Adipocyte (in vitro differentiated cells): ENCODE measurements at places on chromosomes 1 and 21.

DNA sequence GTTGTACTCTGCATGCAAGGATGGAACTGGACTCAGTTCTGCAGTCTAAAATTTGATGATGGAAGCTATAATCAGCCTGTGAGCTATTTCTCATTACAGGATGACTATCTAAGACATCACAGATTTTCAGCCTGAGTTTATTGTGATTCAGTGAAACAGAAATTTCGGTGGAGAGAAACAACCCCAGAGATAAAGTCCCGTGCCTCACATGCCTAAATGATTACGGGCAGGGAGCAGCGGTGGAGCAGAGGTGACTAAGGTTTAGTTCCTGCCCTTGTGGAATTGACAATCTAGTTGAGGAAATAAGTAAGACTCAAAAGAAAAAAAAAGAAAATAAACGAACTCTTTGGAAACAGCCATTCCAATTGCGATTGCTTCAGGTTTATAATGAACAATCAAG is 96.9 kb downstream of the GRIK3 start:
- no peak for DNase-seq

GRCh38 chr1:153533689-153534201 is 2.0 kb downstream of the S100A6 start:
- peak; percentile 75 for DNase-seq

GRCh38 chr1:169550294-169550693 is 36.0 kb downstream of the F5 start:
- peak; percentile 57 for DNase-seq

DNA sequence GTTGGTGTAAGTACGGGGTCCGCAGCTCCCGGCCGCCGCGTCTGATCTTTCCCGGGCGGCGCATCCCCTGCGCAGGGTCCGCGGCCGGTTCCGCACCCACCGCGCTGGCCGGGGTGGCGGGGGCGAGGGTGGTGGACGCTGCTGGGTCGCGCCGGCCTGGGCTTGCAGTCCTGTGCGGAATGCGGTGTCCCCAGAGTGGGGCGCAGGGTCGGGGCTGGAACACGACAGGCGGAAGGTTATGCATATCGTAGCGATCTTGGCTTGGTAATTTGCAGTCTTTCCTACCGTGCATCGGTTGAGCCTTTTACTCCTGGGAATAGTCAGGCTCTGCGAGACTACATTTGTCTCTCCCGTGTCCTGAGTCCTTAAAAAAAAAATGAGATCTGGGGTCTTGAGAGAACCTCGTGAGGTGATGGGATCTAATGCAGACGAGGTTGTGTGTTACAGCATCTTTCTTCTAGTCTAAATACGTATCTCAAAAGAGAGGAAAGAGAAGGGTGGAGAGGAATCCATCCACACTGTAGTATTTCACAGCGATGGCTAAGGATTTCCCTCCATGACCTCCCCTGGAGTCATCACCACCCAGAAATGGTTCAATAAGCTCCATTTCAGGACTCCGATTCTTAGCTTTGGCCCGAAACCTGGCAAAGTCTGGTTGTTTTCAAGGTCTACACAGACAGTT is 572 bp downstream of the ATP1B1 start:
- DNase-seq: peak; percentile 50

DNA sequence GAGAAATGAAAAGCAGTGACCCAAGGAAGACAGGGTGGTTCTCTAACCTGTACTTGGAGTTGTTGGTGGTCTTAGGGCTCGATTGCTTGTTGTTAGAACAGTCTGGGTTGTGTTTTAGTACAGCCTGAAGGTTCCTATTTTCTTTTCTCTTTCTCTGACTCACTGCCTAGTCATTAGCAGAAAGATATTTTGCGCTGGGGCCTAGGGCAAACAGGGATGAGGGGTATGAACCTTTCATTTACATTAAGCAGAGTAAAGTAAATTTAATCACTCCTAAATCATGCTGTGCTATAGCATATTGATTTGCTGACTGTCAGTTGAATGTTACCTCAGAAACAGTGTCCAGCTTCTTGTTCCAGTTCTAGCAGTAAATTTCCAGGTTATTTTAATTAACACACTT is 197.2 kb downstream of the RWDD3 start:
- DNase-seq: no peak

DNA sequence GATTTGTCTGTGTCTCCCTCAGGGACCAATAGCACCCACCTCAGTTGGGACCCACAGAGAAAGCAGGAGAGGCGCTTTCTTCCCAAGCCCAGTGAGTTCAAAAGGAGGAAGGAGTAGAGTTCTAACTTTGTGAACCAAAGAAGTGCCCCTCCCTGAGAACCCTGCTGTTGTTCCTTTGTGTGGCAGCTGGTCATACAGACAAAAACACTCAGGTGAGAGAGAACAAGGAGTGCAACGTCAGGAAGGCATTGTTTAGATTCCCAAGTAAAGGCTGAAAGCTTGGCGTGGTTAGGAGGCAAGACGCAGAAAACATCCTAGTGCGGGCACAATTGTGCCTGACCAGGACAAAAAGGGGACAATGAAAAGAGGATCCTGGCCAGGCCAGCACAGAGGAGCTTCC is 654.6 kb downstream of the KIF26B start:
- no peak for DNase-seq

- no peak for DNase-seq
Observed at GRCh38 chr1:47533793-47534328, 96.0 kb downstream of the FOXD2 start.

DNA sequence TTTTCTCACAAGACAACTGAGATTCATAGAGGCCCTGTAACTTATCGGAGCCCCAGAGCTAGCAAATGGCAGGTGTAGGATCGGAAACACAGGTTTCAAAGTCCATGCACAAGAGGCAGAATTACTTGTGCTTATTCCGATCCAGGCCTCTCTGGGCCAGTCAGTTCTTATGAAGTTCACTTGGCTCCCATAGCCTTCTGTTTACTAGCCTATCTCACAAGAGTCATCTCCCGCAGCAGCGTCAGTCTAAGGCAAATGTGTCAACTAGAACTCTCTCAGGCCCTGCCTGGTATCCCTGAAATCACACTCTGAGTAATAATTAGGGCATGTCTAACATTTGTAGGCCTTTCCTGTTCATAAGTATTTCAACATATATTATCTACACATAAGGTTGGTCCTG is 43.3 kb downstream of the PHC2 start:
- DNase-seq: peak; percentile 48

DNA sequence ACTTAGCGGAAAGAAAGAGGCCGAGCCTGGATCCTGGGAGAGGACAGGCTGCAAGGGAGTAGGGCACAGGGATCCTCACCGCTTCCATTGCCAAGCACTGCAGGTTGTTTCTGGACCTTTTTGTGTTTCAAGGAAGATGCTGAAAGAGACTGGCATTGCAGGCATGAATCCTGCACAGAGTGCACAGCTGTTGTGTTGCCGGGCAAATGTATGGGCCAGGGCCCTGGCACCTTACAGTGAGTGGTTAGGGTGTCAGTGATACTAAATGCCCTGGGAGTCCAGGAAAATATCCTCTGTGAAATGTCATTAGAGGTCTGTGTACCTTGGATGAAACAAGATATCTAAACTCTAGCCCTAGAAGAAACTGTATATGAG is 145.5 kb upstream of the FGGY start:
- DNase-seq: no peak

DNA sequence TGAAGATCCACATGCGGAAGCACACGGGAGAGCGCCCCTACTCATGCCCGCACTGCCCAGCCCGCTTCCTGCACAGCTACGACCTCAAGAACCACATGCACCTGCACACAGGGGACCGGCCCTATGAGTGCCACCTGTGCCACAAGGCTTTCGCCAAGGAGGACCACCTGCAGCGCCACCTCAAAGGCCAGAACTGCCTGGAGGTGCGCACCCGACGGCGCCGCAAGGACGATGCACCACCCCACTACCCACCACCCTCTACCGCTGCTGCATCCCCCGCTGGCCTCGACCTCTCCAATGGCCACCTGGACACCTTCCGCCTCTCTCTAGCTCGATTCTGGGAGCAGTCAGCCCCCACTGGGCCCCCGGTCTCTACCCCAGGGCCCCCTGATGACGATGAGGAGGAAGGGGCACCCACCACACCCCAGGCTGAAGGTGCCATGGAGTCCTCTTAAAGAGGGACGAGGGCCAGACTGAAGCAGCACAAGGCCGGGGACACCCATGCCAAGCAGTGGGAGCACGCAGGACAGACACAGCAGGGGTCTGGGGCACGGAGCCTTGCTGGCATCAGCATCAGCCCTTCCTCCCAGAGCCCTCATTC is 13.7 kb downstream of the ZBTB7B start:
- DNase-seq: no peak

DNA sequence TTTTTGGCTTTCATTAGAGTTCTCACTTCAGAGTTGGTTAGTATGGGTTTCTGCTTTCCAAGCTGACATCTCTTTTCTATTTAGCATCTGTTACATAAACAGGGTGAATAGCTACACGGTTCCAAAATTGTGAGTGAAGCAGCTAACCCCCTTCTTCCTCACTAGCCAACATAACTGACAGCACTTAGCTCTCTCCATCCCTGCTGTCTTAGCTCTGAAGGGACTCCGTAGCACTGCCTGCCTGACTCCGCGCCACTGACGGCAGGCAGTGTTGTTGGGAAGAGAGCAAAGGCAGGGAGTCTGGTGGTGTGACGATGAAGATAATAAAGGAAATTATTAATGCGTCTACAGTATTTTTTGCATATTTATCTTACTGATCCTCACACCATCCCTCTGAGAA is 247.0 kb downstream of the PTBP2 start:
- peak; percentile 10 for DNase-seq

GRCh38 chr1:45205910-45206721 is at the start of gene ZSWIM5:
TSS of gene ZSWIM5 (minus strand) at chr1:45206605. CDS start at chr1:45206350, 255 bp downstream.
- DNase-seq: peak; percentile 86

DNA sequence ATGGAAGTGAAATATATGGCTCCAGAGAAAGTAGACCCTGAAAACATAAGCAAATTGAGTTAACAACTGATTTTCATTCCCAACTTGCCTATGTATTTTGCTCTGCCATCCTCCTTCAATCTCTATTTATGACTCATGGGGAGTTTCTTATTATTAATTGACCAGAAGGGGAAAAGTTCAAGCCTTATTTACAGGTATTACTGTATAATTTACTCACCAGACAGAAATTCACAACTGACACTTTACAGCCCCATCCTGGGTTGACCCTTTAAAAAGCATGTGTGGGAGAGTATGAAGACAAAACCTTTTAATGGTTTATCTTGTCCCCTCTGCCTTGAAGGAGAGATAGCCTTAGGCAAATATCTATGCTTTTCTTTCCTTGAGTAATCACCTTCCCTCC is 39.8 kb upstream of the C1orf53 start:
- DNase-seq: no peak

- DNase-seq: no peak
Observed at GRCh38 chr1:22453181-22453580, 1.5 kb downstream of the ZBTB40 start.

DNA sequence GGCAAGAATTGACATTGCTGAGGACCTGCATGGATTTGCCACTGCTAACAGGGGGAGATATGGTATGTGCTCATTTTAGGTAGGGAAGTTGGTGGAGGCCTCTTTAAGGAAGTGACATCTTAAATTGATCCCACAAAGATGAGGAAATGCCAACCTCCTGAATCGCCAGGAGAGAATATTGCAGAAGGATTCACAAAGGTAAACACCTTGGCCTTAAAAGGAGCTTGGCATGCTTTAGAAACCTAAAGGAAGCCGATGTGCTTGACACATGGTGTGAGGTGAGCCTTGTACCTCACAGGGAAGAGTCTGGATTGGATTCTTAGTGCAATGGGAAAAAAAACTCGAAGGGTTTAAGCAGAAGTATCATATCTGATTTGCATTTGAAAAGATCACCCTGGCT is 470.5 kb upstream of the DAB1 start:
- DNase-seq: no peak

GRCh38 chr1:240464099-240464498 is 147.9 kb downstream of the GREM2 start:
- no peak for DNase-seq

- DNase-seq: no peak
Observed at GRCh38 chr1:16924919-16925477, 3.3 kb downstream of the CROCC start.

DNA sequence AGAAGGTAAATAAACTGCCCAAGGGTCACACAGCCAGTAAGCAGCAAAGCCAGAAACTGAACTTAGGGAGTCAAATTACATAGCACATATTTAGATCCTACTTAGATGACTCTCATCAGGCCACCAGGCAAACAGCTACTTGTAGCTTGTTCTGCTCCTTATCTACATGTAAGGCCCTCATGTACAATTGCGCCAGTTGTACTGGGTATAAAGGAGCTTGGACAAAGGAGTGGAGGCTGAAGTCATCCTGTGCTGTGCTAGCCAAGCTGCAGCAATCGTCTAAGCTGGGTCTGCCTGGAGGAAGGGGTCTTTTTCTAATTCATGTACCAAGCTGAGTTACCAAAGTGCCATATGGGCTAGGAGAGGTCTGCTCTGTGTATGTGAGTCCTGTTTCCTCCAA is 12.8 kb downstream of the ETNK2 start:
- no peak for DNase-seq

DNA sequence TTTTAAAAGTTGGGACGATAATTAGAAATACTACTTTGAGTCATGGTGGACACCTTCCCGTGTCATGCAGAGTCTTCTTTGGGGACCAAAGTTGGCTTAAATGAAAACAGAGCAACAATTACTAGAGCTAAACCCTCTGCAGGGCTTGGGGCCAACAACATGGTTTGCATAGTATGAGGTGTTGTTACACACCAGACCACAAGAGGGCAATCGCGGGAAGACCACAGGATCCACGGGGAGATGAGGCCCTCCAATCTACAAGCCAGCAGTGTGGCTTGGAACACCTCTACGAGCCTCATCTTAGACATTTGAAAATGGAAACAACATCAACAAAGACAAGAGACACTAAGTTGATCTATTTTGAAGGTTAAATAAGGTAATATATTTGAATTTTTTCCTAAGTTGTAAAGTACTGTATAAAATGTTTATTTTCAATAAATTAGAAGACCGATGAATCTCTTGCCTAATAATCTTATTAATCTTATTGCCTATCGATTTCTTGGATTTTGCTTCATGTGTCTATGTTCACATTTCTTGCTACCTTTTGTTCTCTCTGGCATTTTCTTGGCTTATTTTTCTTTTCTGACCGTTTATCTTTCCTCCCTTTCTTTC is 8.2 kb upstream of the SMCP start:
- peak; percentile 79 for DNase-seq

DNA sequence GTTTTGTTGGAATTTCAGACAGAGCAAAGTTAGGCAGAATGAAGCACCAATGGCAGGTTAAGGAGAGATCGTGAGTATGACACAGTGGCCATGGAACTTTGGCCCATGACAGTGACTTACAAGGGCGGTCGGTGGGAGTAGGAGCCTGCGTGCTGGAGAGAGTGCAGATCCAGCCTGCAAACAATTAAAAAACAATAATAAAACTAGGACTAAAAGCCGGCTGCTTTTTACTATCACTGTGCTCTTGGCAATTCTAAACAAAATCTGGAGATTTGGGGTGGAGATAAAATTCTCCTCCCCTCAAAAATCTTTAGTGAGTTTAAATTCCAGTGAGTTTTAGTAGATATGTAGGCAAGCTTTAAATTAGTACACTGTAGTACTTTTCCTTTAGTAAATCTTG is 96.9 kb downstream of the DHRS3 start:
- DNase-seq: no peak

- no peak for DNase-seq
Observed at GRCh38 chr1:207388721-207389120, 65.4 kb upstream of the CR2 start.
